Kidney epithelial cell (primary cell): ENCODE measurements at places on chromosomes 2 and 18. TPM values are rescaled to one million over a fixed set of nuclear protein-coding genes. Genes with fewer than 3 reads are reported as not detected.

The PAX8 gene
- total RNA-seq, result 118 and 142 TPM in 2 replicates

The SNED1 gene
- 2.2 and 5.1 TPM in 2 replicates for total RNA-seq

The TUBB8B gene
- total RNA-seq, result not detected in 2 replicates

The CFAP221 gene
- total RNA-seq, result 1.0 and 1.8 TPM in 2 replicates

The ACTG2 gene
- total RNA-seq, result 0.27 and 2.1 TPM in 2 replicates

The WDSUB1 gene
- total RNA-seq, result 6.7 and 8.0 TPM in 2 replicates

The GIGYF2 gene
- total RNA-seq, result 39.4 and 46.7 TPM in 2 replicates

The LRP1B gene
- 0.34 and 0.38 TPM in 2 replicates for total RNA-seq
